Activated CD4-positive, alpha-beta T cell treated with anti-CD3 and anti-CD28 coated beads, Interleukin-2, Interleukin-4, amounts not matched to agents 100 ng/mL and 50 ng/mL, durations not matched to agents 16 hours and 8 hours (primary cell): ENCODE measurements at places on chromosomes 7 and 10.

- DNase-seq, result no peak
Observed at GRCh38 chr7:130279286-130279685, 12.6 kb downstream of the CPA2 start.

- no peak for DNase-seq
Observed at GRCh38 chr10:119368581-119368980, 161.2 kb downstream of the GRK5 start.

DNA sequence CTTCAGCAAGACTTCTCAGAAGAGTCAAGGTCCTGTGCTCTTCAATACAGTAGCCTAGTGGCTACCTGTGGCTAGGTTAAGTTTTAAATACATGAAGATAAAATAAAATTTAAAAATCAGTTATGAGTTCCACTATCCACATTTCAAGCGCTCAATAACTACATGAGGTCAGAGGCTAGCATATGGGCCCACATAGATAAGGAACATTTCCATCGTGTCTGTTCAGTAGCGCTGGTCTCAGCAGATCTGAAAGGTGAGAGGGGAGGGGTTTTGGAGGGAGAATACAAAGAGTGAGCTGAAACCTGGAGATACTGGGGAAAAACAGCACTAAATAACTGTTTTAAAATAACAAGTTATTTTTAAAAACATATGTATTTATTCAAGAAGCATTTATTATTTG is 219.0 kb downstream of the TRIL start:
- DNase-seq, result no peak

- no peak for DNase-seq
Observed at GRCh38 chr7:137975221-137975620, 26.7 kb downstream of the CREB3L2 start.

GRCh38 chr7:701086-701671 is 25.3 kb upstream of the DNAAF5 start:
- no peak for DNase-seq

DNA sequence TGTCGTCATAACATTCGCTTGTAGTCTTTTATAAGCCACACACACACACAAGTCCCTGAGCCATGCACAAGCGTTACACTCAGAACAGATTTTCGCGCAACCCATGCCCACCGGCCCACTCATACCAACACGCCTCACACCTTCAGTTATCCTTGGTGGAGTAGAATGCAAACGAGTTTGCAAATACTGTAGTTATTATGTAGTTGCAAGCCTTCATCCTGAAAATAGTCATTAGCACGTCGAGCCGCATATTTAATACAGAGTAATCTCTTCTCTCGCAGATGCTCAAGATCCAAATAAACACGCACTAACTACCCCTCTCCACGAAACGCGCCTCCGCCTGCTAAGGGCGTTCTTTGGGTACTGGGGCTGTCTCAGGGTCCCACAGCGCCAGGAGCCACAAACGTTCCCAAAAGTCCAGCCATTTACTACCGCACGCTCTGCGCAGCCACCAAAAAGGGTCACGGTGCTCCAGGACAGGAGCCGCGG is 1.8 kb downstream of the NKX2-3 start:
- no peak for DNase-seq

GRCh38 chr10:121087129-121087528 is 236.0 kb downstream of the WDR11 start:
- no peak for DNase-seq

DNA sequence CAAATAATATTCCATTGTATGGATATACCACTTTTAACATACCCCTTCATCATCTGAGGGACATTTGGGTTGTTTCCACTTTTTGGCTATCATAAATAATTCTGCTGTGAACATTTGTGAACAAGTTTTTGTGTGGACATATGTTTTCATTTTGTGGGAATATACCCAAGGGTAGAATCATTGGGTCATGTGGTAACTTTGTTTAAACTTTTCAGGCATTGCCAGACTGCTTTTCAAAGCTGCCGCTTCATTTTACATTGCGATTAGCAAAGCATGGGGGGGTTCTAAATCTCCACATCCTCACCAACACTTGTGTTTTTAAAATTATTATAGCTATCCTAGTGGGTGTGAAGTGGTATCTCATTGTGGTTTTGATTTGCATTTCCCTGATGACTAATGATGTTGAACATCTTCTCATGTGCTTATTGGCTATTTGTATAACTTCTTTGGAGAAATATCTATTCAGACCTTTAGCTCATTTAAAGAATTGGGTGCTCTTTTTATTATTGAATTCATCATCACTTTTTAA is 8.4 kb upstream of the HHEX start:
- no peak for DNase-seq

GRCh38 chr10:112094984-112095383 is 88.6 kb downstream of the GPAM start:
- DNase-seq, result no peak

GRCh38 chr10:112677689-112678088 is 230.7 kb downstream of the VTI1A start:
- no peak for DNase-seq

GRCh38 chr7:45682836-45683555 is 108.8 kb downstream of the ADCY1 start:
- DNase-seq, result no peak

GRCh38 chr10:86520871-86521677 is 518 bp downstream of the WAPL start:
- DNase-seq, result peak; percentile 63

GRCh38 chr7:155208681-155209477 is 88.8 kb upstream of the INSIG1 start:
- DNase-seq, result no peak

DNA sequence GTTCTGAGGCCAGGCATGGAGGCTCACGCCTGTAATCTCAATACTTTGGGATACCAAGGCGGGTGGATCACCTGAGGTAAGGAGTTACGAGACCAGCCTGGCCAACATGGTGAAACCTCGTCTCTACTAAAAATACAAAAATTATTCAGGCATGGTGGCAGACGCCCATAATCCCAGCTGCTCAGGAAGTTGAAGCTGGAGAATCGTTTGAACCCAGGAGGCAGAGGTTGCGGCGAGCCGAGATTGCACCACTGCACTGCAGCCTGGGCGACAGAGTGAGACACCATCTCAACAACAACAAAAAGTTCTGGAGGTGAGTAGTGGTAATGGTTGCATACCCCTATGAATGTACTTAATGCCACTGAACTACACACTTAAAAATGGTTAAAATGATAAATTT is 60.3 kb upstream of the SP4 start:
- DNase-seq, result no peak

DNA sequence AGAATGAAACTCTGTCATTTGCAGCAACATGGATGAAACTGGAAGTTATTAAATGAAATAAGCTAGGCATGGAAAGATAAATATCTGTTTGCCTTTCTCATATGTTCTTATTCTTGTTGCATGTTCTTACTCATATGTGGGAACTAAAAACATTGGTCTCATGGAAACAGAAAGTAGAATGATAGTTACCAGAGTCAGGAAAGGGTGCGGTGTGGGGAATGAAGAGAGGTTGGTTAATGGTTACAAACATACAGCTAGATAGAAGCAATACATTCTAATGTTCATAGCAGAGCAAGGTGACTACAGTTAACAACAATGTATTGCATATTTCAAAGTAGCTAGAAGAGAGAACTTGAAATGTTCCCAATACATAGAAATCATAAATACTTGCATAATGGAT is 105.1 kb downstream of the FAM107B start:
- no peak for DNase-seq

DNA sequence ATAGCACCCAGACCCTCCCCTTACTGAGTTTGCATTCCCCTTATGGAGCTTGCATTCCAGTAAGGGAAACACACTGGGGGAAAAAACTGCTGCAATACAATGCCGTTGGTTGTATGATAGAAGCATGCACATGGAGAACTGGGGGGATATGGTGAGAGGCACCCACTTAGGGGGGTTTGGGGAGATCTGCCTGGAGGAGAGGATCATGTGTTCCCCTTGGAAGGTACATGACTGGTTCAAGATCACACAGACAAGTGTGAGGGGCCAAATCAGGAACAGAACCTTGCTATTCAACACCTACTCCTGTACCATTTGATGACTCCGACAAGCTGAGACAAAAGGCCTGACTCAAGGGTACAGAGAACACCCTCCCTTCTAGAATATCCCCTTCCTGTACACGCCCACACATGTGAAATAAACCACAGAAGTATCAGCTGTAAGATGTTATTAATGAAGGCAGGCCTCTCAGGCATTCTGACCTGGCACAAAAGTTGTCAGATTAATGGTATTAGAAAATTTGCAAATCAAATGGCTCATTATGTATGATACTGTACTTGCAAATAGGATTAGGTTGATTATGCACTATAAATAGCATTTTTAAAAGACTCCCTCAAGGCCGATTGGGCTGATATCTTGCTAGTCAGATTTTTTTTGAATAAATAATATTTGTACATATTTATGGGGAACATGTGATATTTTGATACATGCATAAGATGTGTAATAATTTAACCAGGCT is 122.2 kb downstream of the NPY start:
- DNase-seq, result no peak

DNA sequence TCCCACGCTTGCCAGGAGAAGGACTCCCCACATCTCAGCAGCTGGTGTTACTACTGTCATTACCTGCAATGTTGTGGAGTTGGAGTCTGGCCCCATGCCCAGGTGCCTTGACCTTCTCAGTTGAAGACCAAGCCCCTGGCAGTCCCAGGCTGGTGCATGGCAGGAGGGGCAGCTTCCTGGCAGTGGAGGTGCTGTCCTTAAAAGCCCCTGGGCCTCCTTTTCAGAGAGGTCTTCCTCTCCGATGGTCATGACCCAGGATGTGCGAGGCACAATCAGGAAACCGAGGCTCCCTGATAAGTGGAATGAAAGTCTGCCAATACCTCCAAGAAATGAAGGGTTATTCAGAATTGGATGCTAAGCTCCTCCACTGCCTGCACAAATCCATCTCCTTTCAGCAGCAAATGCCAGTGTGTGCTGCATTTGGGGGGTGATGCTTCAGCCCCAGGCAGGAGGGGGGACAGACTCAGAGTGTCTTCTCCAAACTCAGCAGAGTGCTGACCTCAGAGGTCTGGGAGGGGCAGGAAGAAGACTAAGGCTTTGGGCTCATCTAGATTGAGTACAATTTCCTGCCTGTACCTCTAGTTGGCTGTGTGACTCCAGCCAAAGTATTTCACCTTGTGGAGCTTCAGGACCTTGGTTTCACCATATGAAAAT is 97.0 kb upstream of the DDC start:
- peak; percentile 74 for DNase-seq

GRCh38 chr7:131897790-131898165 is 341.4 kb upstream of the PODXL start:
- DNase-seq, result no peak

GRCh38 chr7:142882338-142882678 is 3.2 kb downstream of the TRPV6 start:
- no peak for DNase-seq

DNA sequence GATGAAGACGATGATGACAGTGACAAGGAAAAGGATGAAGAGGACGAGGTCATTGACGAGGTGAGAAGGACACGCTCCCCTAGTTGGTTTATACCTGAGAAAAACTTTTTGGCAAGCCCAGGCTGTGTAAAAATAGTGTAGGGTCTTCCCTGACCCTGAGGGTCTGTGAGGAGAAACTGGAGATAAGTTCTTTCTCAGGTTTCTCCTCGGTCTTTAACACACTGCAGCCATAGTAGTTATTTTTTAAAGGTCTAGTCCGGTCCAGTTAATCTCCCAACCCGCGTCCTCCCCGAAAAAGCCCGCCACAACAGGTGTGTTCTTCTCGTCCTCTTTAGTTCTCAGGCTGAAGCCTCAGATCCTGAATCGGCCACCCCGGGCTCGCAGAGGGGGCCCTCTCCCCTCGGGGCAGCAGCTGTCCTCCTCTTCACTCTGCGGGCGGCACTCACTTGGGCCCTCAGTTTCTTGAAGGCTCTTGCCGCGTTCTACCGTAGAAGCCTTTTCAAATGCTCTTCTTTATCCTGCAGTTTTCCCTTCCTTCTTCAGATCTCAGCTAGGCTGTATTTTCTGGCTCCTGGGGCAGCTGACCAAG is 411 bp downstream of the BCCIP start:
- no peak for DNase-seq

DNA sequence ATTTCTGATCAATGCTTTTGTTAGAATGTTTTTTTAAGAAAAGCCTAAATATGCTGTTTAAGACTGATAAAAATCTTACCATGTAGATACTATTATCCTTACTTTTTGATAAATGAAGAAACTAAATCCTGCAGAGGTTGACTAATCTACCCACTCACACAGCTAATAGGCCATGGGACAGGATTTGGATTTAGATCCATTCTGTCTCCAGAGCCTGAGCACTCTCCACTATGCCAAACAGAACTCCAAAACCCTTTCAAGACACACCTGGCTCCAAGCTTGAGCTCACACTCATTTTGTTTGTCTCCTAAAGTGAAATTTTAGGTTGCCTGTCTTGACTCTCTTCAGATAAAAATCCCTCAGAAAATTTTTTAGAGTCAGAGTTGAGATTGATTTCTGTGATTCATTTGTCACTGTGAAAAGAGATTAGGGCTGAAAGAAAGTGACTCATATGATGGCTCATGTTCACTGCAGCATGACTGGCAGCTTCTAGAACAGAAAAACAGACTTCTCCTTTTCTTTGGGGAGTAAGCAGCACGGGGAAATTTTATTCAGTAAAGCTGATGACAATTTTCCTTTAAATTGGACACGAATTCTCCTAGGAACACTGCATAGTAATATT is 132.3 kb upstream of the POT1 start:
- DNase-seq, result no peak

- no peak for DNase-seq
Observed at GRCh38 chr7:2646680-2647571, 15.1 kb downstream of the TTYH3 start.

DNA sequence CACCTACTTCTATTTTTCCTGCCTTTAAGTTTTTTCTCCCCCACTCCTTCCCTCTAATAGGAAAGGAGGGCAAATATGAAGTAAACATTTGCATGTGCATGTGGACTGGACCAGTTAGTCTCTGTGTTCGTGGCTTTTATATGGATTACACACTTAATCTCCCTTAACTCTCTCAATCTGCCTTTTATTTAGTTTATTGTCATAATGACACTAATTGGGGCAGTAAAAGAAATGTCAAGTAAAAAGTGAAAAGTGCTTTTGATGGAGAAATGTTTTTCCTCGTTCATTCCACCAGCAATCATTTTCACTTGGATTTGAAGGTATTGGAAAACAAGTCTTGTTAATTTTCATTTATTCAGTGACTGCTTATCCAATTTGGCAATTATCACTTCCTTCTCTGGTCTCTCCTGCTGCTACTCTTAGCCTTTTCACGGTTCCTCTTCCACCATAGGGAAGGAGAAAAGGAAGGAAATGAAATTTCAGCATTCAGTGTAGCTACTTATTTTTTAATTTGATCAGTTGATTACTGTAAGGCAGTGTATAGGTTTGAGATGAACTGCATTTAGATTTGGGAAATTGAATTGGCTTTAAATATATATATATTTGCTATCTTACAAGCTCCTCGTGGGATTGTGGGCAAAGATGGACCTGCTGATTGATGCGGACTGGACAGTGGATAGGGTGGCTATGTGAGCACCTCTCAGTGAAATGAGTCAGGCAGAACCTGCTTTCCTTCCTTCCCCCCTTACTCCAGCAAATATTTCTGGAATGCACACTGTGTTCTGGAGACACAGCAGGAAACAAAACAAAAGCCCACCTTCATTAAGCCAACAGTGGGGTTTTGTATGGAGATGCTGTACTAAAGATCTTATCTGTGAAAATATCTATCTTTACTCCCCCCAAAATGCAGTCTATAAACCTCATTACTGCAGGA is 77.5 kb downstream of the LRRC4 start:
- no peak for DNase-seq

- DNase-seq, result no peak
Observed at GRCh38 chr10:36367362-36367761, 725.3 kb upstream of the FZD8 start.
